NCI-H1048 (cell line): ENCODE measurements at places on chromosomes 13 and 19.

GRCh38 chr13:90806016-90806615 lies 541.4 kb upstream of the MIR17HG start:
- DNase-seq: no peak

GRCh38 chr13:109989686-109990085 lies 203.3 kb upstream of the IRS2 start:
- no peak for DNase-seq

DNA sequence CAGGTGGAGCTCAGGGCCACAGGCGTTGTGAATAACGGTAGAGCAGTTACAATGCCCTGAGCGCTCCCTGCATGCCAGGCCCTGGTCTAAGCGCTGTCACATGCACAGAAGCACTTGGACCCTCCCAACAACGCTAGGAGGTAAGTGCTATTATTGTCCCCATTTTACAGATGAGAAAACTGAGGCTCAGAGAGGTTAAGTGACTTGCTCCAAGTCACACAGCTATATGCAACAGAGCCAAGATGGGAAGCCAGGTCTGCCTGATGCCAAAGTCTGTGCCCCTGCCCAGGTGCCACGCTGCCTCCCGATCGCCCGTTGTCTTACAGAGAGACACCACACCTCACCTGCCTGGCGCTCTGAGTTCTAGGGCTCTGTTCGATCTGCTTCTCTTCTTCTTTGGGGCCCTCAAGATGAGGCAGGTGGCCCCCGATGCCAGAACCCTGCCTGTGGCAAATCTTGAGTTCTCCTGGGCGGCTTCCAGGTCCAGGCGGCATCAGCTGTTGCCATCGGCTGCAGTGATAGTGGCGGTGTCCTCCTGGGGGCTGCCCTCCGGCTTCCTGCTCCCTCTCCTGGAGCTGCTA lies 20.0 kb downstream of the YIPF2 start:
- DNase-seq: no peak

DNA sequence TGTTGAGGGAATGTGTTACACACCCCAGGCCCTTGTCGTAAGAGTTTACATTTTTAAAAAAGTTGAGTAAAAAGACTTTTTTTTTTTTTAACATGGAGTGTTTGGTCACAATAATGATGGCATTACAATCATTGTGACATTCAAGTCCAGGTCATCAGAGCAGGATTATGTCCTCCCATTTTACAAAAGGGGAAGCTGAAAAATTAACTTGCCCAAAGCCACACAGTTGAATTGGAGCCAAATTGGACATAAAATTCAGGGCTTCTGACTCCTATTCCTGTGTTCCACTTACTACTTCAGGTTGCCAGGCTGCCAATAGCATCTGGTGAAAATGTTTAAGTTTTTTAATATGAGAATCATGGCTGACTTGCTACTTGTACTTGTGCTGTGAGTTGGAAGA lies 49.3 kb downstream of the DLEU7 start:
- no peak for DNase-seq

DNA sequence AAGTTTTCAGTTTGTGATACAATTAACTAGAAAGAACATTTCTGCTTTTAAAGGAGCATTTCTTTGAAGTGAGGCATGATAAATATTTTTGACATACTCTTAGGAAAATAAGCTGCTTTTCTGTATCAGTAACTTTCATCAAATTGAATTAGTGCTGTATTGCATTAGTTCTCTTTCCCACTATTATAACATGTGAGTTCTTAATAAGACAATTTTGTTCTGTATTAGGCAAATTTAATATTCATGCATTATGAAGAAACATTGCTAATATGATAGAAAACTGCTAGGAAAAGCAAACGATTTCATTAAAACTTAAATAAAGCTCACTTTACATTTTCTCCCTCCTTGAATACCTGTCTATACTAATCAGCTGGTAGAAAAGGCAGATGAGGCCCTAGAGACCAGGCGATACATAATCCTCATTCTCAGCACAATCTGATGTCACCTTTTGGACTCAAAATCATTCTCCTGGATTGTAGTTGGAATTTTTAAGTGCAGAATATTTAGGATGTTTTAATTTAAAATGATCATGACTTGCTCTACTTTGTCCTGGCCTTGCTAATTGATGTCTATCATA lies 1636.8 kb downstream of the PCDH9 start:
- no peak for DNase-seq

DNA sequence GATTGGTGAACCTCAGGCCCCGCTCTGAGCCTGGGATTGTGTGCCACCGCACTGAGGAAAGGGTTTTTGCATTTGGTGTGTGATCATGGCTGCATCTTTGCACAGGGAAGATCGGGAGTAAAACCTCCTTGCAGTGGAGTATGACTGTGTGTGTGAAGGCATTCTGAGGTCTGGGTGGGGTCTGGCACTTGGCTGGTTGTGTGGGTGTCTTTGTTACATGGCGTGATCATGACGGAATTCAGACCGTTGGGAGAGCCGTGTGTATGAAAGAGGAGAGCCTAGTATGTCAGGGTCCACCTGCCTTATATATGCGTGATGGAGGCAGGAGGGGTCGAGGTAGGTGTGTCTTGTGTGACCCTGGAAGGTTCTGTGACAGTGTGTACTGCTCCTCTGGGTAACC lies 740 bp upstream of the BEST2 start:
- no peak for DNase-seq

- DNase-seq: no peak
These were observed 9.8 kb downstream of the DAZAP1 start for GRCh38 chr19:1417145-1417544.

DNA sequence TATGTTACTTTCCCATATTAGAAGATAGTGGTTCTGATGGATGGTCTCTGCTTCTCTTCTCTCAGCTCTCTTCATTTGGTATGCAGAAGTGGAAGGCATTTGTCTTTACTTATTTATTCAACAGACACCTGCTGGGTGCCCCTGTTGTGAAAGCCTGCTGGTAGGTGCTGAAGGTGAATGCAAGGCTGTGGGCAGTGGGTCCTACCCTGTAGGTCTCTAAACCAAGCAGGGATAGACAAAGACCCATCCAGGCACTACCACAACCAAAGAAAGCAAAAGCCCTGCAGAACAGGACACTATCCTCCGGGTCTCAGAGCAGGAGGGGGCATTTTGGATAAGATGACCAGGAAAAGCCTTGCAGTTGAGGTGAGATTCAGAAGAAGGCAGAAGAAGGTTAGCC lies 106.1 kb downstream of the STARD13 start:
- DNase-seq: no peak

- DNase-seq: peak; percentile 50
These were observed at the start of gene ZNF665 for GRCh38 chr19:53192771-53193534. Gene ZNF665 (minus strand): TSS chr19:53193358. CDS start chr19:53182898, 10,460 bp downstream.

GRCh38 chr19:13670846-13671245 lies 93.5 kb upstream of the MRI1 start:
- DNase-seq: no peak

DNA sequence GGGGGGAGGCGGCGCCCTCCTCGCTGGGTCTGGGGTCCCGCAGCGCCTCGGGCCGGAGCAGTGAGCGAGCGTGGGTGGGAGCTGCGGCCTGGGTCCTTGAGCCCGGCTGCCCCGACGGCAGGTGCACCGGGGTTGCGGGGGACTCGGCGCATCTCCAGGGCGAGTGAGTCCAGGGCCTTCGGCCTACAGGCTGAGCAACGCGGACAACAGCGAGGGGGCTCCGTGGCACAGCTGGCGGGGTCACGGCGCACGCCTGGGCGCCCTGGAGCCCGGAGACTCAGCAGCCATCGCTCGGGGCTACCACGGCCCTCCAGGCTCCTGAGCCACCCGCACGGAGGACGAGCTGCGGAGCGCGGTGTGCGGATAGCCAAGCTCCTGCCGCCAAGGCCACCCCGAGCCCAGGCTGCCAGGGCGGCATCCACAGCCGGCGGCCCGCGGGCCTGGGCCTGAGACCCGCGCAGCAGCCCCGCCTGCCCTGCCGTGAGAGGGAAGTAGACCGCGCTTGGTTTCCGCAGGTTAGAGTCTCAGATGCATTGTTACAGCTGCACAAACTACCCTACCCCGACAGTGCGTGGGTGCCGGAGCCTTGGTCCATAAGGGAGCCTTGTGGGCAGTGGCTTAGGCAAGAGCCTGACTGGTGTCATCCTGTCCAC lies 253.9 kb upstream of the SGCG start:
- DNase-seq: no peak

DNA sequence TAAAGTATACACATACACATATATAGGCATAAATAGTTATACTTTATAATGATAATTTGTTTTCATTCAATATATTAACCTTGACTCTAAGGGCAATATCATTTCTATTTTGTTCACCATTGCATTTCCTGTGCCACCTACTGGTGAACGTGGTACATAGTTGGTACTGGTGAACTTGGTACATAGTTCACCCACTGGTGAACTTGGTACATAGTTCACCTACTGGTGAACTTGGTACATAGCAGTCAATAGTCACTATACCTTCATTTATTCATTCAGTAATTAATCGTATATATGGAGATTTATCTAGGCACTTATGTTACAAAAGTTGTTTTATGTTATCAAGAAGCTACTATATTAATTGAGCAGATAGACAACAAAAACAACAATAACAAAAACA lies 172.6 kb upstream of the ATXN8OS start:
- no peak for DNase-seq

DNA sequence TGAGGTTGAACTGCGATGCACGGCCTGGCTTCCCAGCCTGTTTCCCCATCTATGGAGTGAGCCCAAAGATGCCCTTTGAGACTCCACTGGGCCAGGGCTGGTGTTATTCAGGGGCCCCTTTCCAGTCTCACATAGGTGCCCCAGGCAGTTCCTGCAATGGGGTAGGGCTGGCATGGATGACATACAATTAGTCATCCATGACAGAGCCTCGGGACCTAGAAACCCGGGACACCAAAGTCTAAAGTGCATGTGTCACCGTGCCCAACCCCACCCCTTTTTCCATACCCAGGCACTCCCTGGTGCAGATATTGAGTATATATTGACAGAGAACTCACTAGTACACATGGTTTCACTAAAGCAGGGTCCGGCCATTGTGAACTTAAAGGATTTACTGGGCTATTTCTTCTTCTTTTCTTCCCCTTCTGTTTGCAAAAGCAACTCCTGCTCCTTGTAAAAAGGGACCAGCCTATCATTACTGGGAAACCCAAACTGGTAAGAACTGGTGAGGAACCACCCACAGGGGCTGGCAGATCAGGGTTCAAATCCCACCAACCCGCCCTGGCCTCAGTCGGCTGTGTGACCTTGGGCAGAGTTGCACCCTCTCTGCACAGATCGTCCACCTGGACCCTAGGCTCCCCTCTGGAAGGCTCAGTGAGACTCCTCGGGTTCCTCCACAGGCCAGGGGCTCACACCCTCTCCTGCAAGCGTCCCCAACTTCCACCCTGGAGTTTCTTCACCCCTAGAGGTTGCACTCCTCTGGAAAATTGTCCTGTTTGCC lies 2.7 kb downstream of the B3GNT3 start:
- no peak for DNase-seq

GRCh38 chr19:11989112-11989456 lies 24.2 kb downstream of the ZNF763 start:
- no peak for DNase-seq

GRCh38 chr13:34250151-34250670 lies 432.3 kb downstream of the RFC3 start:
- DNase-seq: no peak

DNA sequence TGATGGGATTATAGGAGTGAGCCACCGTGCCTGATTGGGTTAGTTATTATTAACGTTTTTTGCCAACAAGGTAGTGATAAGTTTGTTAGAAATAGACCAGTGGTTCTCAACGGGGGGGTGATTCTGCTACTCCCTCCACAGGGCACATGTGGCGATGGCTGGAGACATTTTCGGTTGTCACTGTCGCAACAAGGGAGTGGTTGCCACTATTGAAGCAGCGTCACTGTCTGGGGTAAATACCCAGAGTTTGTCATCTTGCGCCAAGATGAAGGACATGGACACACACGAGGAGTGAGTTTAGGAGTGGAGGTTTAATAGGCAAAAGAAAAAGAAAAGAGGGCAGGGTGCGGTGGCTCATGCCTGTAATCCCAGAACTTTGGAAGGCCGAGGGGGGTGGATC lies 18.9 kb downstream of the ADGRE3 start:
- DNase-seq: no peak
